ENCODE measurements at places on chromosomes 7 and 10.

- DNase-seq = no peak
Observed at GRCh38 chr7:95646350-95646749, 50.0 kb upstream of the PDK4 start.

- no peak for DNase-seq
Observed at GRCh38 chr10:78502210-78502936, 468.7 kb downstream of the RPS24 start.

- DNase-seq = no peak
Observed at GRCh38 chr7:37277513-37277912, 171.2 kb downstream of the ELMO1 start.

- DNase-seq = no peak
Observed at GRCh38 chr7:142177869-142178268, 66.4 kb downstream of the MGAM2 start.

DNA sequence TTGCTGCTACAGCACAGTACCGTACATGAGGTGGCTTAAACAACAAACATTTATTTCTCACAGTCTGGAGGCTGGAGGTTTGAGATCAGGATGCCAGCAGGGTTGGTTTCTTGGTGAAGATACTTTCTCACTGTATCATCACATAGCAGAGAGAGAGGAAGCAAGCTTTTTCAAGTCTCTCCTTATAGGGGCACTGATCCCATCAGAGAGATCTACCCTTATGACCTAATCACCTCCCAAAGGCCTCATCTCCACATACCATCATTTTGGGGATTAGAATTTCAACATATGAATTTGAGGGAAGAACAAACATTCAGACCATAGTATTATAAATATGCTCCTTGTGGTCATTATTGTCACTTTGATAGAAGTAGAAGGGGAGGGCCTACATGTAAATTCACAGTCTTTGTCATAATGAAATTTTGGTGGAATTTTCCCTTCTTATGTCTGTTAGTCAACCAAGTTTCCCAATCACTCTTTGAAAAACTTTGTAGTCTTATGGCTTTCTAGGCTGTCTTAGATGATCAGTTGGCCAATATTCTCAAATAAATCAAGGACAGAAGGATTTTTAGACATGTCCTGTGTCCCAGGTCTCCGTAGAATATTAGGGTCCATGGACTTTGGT lies 606.2 kb downstream of the LRMDA start:
- no peak for DNase-seq

- peak; percentile 2 for DNase-seq
Observed at GRCh38 chr7:122143376-122143750, 686 bp downstream of the AASS start.

- no peak for DNase-seq
Observed at GRCh38 chr7:117098457-117098856, 145.2 kb downstream of the ST7 start.

GRCh38 chr10:6446711-6447110 lies 133.4 kb downstream of the PRKCQ start:
- DNase-seq = no peak

DNA sequence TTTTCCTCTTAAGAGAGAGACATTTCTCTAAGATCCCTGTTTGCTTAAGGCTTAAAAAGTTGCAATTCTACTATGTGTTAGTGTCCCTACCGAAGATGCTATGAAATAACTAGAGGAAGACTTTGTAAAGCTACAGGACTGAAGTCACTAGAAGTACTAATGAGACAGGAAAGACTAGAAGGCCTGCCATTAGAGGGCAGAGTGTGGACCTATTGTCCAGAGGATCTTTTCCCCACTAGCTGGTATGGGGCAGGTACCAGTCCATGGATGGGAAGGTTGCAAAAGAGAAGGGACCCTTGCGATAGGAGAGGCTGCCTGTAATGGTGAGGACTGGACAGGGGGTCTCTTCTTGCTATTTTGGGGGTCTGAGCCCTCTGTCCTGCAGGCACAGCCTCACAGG lies 178.1 kb downstream of the TMEM178B start:
- DNase-seq = no peak

- DNase-seq = no peak
Observed at GRCh38 chr10:62511656-62512055, 137.5 kb downstream of the ZNF365 start.

GRCh38 chr10:93272884-93273675 lies 199.4 kb downstream of the CYP26A1 start:
- no peak for DNase-seq

DNA sequence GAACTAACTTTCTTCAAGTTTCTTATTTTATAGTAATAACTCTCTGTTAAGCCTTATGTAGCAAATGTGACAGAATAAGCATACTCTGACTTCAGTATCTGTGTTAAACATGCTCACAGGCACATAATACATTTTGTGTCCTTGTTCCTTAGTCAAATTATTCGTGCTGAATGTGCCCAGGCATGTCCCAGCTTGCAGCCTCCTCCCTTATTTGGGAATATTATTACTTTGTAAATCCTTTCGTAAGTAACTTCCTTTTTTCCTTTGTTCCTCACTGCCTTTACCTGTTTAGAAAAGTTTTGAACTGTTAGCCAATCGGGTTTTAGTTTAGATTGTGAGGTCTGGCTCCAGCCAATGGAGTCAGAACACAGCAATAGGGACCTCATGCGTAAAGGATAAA lies 46.9 kb downstream of the GALNT11 start:
- no peak for DNase-seq

DNA sequence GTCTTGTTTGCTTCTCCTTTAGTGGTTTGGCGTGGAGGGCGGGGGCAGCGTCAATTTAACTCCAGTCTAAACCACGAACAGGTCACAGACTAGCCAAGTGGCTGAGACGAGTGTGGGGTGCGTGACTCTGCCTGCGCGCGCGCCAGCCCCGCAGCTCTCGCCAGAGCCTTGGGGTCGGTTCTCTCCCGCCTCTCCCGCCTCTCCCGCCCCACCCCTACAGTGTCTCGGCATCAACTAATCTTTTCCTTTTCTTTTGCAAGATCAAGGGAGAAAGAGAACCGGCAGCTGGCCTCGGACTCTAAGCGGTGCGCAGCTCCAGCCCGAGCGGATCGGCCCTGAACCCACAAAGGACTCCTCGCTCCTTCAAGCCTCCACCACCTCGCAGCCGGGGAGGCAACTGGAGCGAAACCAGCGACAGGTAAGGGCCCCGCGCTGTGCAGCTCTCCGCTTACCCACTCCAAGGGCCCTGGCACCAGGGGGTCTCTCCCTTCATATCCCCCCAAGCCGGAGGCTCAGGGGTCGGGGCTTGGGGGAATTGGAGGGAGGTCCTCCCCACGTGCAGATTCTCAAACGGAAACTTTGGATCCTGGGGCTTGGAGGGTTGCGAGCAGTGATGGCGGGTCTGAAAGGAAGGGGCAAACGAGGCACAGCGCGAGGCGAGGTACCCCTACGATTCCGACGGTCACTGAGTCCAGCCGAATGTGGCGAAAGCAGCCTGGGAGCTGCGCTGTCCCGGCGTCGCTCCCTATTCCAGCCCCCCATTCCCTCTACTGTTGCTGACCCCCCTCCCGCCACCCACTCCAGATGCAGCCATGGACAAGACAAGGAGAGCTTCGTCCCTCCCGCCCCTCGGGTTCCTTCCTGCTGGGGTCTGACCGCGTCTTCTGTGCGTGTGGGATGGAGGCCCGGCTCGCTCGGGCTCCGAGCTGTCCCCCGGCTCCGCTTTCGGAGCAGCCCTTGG lies 829 bp downstream of the CHRM2 start:
- DNase-seq = no peak

- DNase-seq = no peak
Observed at GRCh38 chr10:51955696-51956095, 256.3 kb upstream of the CSTF2T start.

All from stimulated activated CD4-positive, alpha-beta T cell treated with anti-CD3 and anti-CD28 coated beads, TNF-alpha, amount 100 ng/mL, for 48 hours (primary cell).